Activated T-cell treated with anti-CD3 and anti-CD28 coated beads, Interleukin-2, amount 50 U/mL, for 48 hours (primary cell): ENCODE measurements at places on chromosomes 4 and X.
A peak's percentile ranks its signal among the peaks of the same experiment; 100 is the strongest.

GRCh38 chr4:38233727-38234480 lies 273.7 kb downstream of the PTTG2 start:
- no peak for DNase-seq

GRCh38 chr4:169254546-169254983 lies 16.2 kb downstream of the SH3RF1 start:
- no peak for DNase-seq

DNA sequence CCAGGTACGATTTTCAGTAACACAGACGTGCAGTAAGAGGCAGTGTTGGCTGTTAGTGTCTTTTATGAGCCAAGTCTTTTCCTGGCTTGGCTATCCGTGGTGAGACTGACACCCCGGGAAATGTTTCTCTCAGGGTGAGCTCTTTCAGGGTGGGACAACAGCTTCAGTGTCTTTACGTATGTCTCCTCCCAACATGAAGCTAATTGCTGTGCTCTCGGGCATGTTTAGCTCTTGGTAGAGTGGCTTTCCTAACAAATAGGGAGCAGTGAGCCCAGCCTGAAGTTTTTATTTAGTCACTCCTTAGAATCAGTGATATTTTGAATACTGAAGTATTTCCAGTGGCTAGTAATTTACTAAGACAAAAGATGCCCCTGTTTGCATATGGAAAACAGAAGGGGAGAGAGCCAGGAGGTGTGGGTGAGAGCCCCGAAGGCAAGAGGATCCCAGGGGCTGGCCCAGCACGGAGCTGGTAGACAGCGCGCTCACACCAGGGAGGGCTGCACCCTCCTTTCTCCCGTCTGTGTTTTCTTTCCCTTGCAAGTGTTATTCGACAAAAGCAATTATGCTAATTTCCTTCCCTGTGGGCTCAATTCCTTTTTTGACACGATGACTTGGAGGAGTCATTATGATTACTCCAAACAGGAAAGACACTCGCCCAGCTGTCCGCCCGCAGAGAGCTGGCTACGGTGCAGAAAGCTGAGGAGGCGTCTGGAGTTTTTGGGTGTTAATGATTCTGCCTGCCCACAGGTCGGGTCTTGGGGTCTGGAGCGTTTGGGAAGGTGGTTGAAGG lies 47.7 kb downstream of the PDGFRA start:
- no peak for DNase-seq

- no peak for DNase-seq
These were observed 1.6 kb upstream of the ARHGAP10 start for GRCh38 chr4:147730333-147730732.

DNA sequence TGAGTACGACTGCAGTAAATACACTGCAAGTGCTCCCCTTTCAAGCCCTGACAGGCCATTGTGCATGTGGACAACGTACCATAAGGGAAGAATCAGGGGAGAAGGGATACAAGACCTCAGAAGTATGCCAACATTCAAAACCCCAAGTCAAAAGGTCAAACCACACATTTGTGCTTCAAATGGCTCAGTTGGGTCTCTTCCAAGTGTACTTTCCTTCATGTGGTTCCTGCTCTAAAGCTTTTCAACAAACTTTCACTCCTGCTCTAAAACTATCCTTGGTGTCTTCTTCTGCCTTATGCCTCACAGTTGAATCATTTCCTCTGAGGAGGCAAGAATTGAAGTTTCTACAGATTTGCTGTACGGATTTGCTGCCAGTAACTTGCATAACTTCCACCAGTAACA lies 305.7 kb upstream of the SLIT2 start:
- no peak for DNase-seq

- DNase-seq, result no peak
These were observed 16.2 kb upstream of the SYTL4 start for GRCh38 chrX:100748108-100748507.

DNA sequence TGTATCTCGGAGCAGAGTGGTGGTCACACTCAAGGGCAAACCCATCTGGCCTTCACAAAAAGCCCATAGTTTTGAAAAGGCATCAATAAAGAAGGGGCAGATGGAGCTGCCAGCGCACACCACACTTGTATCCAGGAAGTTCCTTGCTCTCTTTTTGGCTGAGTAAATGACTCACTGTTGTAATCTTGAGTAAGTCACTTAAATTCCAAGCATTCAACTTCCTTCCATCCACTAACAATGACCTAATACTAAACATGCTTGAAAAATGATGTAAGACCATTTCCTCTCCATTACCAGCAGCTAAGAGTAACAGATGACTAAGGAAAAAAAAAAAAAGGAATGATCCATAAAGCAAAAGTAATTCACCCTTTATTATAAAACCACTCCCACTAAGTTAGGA lies 32.4 kb upstream of the MYOZ2 start:
- no peak for DNase-seq

GRCh38 chr4:73429118-73429517 lies 6.9 kb upstream of the AFP start:
- DNase-seq, result no peak

DNA sequence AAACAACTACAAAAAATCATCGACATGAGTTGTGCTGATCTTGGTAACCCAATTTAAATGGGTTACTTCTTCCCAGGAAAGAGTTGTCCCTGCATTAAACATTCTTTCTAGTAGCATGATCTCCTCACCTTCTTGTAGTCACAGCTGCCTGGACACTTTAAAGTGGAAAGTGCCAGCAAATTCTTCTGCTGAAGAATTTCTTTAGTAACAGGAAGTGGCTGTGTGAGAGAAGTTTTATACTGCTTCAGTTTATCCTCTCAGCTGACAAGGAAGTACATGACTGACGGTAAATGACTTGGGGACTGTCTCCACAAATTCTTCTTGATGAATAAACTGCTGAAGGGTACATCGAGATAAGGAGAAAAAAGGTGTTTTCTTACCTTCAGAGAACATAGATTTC lies 18.2 kb upstream of the TNIP3 start:
- no peak for DNase-seq

GRCh38 chr4:8435656-8436121 lies 4.8 kb downstream of the ACOX3 start:
- peak; percentile 48 for DNase-seq

DNA sequence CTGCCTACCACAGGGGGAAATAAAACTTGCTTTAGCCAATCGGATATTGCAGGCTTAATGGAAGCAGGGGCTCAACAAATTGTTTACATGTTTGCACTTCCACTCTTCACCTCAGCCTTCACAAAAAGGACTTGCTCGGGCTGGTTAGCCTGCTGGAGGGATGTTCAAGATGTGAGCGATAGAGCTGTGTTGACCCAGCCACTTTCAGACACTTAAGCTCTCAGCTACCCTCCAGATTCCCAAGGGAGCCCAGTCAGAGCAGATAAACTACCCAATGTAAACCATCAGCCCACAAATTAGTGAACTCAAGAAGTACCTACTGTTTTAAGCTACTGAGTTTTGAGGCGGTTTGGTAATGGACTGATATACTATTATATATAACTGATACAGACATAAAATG lies 508.4 kb upstream of the FTHL17 start:
- DNase-seq, result no peak

DNA sequence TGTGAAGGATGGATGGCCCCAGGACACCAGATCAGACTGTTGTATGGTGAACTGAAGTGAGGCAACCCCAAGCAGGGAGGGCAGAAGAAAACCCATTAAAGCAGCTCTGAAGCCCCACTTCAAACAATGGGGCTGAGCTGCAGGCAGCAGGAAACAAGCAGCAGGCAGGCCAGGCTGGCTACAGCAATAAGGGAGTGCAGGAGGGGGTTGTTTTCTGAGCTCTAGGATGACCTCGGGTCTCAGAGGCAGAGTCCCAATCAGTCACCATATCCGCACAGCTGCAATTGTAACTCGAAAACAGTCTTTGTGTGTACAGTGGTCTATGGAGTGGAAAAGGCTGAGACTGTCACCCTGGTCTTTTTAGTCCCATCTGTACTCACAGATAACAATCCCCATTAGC lies 90.4 kb downstream of the COL4A6 start:
- DNase-seq, result no peak

DNA sequence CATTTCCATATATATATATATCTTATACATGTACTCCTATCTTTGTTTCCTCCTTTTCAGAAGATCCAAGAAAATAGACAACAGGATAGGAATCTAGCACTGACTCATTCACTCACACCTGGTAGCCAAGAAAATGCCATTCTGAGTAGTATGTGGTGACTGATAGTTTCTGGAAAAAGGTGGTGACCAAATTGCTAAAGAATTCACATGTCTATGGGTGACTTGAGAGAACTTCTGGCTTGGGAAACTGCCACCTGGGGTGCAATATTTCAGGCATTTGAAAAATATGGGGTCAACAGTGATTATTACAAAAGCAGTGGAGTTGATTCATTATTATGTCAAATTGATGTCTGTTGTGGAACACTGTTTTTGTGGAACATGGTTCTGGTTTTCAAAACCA lies 605.1 kb downstream of the PCDH18 start:
- DNase-seq, result no peak

DNA sequence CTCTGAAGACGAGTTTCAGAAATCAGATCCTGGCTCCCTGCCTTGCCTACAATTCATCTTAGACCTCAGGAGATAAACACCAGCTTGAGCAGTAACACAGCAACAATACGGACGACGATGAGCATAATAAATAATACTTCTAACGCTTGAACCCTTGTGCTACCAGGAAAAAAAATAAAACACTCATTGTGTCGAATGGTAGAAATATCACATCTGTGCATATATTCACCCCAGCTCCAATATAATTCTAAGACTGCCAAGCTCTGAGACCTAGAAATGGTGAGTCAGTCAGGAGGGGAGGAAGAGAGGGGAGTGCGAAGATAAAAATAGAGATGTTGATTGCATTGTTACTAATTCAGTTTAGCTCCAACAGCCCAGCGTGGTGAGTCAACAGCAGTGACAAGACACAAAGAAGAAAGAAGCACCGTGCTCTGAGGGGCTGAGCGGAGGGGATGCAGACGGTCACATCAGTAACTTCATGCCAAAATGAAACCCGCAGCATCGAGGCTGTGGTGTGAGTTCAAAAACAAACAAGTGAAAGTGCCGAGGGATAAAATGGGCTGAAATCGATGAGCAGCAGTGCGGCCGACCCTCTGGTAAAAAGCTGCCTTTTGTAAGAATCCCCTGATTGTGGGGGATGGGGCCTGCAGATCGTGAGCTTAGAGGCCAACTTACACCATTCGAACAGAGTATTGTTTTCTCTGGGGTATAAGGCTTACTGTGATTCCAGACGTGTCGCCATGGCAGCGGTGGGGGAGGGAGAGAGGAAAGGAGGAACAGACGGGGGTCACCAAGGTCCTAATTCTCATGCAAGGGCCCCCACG lies 150.4 kb downstream of the MGST2 start:
- peak; percentile 33 for DNase-seq

DNA sequence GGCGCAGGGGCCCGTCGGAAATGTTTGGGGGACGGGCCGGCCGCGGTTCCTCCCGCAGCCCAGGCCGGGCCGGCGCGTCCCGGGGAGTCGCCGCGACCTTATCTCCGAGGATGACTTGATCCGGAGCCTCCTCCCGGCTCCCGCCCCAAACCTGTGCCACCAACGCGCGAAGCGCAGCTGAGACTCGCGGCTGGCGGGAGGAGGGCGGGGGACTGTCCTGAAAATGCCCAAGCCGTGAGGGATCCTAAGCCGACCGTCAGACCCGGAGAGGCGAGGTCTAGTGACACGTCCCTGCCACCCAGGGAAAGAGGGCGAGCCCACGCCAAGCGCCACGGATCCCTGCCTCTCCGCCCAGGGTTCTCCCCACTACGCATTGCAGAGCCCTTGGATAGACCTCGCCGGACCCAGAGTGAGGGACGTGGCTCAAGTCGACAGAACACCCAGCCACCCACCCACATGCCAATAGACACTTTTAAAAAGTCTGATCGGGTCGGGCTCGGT lies 26.9 kb downstream of the UTP14A start:
- DNase-seq, result peak; percentile 36

- no peak for DNase-seq
These were observed 600.5 kb upstream of the GRIA3 start for GRCh38 chrX:122583551-122583950.

GRCh38 chrX:121356139-121356849 lies 308.9 kb downstream of the GLUD2 start:
- DNase-seq, result no peak

GRCh38 chrX:131264053-131264452 lies 25.1 kb downstream of the IGSF1 start:
- no peak for DNase-seq
